ENCODE measurements at places on chromosomes 7 and 10.

- no peak for DNase-seq
Observed at GRCh38 chr7:135964791-135965190, 12.4 kb downstream of the MTPN start.

- DNase-seq: no peak
Observed at GRCh38 chr7:50915621-50916020, 132.9 kb upstream of the GRB10 start.

GRCh38 chr7:21580073-21580521, 37.3 kb downstream of the DNAH11 start:
- DNase-seq: no peak

GRCh38 chr7:120833546-120833945, 24.4 kb downstream of the TSPAN12 start:
- DNase-seq: no peak

GRCh38 chr10:47238331-47239095, 61.5 kb upstream of the GDF10 start:
- no peak for DNase-seq

GRCh38 chr7:123771846-123772245, 23.0 kb upstream of the WASL start:
- DNase-seq: no peak

GRCh38 chr7:89232-90019, 102.9 kb upstream of the FAM20C start:
- DNase-seq: no peak

GRCh38 chr7:33934391-33934790, 29.1 kb downstream of the BMPER start:
- DNase-seq: no peak

- no peak for DNase-seq
Observed at GRCh38 chr10:3874990-3875841, 90.2 kb upstream of the KLF6 start.

DNA sequence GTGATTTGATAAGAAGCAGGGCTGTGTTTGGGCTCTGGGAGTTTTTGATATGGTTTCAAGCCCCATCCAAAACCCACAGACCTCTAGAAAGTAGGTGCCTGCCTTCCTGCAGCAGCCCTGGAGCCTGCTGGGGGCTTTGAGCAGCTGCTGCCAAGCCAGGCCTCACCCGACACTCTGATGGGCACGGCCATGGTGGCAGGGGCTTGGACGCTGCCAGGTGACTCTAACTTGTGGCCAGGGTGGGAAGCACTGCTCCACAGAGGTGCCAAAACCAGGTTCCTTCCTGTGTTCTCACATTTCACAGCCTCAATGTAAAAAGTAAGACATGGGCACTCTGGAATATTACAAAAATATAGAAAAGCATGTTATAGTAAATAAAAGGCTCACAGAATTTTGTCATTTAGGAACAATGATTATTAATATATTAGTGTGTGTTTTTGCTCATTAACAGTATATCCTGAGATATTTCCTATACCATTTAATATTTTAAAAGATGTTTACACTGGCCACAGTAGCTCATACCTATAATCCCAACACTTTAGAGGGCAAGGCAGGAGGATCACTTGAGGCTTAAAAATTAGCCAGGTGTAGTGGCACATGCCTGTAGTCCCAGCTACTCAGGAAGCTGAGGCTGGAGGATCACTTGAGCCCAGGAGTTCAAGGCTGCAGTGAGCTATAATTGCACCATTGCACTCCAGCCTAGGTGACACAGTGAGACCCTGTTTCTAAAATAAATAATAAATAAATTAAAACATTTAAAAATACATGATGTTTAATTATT, 95.1 kb downstream of the EGFR start:
- DNase-seq: no peak

DNA sequence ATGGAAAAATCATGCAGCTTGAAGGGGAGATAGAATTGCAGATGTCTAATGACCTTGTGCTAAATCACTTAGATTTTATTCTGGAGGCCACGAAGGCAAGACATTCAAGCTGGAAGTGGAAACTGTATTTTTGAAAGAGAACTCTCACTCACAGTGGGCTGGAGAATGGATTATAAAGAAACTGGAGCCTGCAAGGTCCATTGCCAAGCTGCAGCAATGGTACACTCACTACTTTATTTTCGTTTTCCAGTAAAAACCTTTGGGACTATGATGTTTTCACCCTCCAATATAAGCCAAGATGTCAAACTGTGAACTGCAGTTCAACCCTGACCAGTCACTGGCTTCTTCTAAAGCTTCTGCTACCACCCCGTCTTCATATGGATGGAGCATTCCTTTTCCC, 62.0 kb downstream of the SKIDA1 start:
- no peak for DNase-seq

- DNase-seq: no peak
Observed at GRCh38 chr7:47580175-47580706, 1.7 kb downstream of the TNS3 start.

- DNase-seq: no peak
Observed at GRCh38 chr7:152341914-152342236, 93.9 kb downstream of the KMT2C start.

DNA sequence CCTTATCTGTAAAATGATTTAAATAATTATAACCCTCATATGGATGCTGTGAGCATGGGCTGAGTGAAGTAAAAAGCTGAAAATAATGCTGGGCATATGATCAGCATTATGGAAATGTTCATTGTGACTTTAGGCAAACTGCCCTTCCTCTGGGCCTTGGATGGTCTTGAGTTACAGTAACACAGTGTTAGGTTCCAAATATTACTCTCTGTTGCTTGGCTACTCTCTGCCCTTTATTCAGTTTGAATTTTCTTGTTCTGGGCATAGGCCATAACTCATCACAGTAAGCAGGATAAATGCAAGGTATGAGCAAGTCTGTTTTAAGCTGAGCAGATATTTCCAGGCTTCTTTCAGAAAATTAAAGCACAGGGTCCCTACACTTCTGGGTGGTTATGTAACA, 868.0 kb downstream of the KCNMA1 start:
- no peak for DNase-seq

- DNase-seq: no peak
Observed at GRCh38 chr10:60869652-60870415, 74.2 kb downstream of the RHOBTB1 start.

DNA sequence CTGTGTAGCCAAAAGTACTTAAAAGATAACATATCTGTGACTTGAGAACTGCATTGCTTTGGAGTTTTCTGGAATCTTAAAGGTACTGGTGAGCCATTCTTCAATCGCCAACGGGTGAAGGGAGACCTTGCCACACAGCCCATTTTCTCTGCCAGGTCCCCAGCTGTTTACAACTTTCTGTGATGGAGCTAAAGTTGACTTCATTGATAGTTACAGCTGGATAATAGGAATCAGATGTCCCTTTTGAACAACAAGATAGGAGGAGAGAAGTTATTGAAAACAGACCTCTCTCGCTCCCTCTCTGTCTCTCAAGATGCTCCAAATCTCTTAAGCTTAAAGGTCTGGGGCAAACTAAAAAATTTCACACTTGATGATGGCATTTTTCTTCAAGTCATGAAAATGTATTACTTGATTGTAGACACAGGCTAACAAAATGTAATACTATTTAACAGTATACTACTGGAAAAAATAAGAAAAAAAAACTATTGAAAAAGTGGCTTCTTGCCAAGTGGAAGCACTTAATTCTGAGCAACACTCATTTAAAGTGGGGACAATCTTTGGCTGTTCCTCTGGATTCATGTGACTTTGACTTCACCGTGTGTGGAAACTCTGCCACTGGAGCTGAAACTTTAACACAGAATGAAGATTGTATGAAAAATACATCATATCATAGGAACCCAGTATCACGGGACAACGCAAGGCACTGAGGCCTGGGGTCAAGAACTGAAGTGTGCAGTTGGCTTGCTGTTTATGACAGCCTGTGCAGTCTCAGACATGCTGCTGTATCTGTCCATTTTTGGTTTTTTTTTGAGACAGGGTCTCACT, 78.4 kb upstream of the AFAP1L2 start:
- DNase-seq: no peak

DNA sequence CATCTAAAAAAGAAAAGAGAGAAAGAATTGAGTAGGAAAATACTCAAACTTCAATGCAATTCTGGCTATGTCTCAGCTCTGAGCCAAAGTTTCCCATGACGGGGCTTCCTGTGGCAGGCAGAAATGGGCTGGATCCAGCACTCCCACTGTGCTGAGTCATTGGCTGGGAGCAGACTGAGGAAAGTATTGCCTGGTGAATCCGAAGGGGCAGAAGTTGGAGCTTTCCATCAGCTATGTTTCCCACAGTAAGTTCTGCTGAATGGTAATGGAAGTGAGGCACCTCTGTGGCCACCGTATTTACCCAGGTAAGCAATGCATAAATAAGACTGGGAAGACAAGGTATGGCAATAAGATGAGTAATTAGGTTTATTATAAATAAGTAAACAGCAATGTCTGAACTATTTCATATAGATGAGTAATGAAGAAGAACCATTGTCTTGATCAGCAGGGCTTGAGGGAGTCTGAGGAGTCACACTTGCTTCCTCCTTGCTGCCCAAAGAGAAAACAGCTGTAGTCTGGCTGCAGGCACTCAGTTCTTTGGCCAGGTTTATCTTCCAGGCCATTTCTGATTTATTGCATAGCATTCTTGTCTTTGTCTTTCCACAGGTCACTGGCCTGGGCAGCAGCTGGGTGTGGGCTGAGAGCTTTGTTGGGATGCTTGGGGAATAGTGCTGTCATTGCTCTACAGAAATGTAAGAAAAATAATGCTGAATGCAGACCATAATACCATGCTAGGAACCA, 255.3 kb downstream of the DNAJB9 start:
- no peak for DNase-seq

GRCh38 chr7:158924956-158925355, 68.6 kb downstream of the DYNC2I1 start:
- no peak for DNase-seq

- no peak for DNase-seq
Observed at GRCh38 chr7:50449501-50449880, 659 bp downstream of the FIGNL1 start.

GRCh38 chr7:102424129-102424551, 9.2 kb upstream of the ORAI2 start:
- DNase-seq: no peak

- no peak for DNase-seq
Observed at GRCh38 chr7:105811189-105811847, 65.1 kb downstream of the ATXN7L1 start.

DNA sequence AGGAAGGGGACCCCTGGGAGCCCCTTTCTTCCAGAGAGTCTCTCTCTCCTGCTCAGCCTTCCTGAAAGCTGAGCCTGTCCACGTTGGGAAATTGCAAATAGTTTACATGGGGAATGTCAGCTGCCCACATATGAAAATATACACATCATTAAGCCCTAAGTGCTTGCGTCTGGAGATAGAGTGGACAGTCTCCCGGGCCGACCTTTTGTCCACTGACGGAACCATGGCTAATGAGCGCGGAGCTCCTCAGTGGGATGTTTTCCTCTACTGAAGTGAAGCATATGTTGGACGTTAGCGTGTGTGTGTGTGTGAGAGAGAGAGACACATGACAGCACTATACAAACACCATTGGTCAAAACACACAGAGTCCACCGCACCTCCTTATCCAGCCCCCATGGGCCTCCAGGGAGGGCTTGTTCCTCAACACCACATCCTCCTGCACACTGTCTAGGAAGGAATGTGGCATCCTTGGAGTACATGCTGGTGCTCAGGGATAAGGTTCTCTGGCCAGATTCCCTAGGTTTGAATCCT, 128.4 kb downstream of the RGS10 start:
- no peak for DNase-seq

DNA sequence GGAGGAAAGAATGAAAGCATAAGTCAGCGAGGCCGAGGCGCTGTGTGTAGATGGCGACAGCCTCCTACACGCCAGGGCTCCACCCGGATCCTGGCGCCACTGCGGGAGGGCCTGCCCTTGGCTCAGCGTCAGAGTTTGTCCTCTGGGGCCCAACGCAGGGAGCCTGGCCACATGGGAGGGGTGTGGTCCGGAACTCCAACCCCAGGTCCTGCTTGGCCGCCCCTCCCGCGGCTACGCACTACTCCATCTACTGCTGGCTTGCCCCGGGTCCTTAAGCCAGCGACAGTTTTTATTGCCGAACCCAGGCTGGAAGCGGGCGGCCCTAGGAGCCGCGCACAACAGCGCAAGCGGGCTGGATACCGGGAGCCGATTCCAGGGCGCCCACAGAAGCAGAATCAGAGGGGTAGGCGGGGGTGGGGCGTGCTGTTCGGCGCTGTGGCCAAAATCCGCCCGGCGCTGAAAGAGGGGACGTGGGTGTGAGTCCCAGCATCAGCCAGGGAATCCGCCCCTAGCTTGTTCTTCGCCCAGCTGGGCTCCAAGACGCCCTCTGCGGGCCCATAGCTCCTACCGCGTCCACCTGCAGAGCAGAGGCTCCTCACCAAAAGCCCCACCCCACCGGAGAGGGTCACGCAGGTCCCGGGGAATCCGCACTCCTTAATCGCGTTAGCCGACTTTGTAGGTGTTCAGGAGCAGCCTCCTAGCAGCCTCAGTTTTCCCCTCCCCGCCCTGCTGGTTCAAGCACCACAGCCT, 4.5 kb downstream of the KAZALD1 start:
- peak; percentile 33 for DNase-seq

DNA sequence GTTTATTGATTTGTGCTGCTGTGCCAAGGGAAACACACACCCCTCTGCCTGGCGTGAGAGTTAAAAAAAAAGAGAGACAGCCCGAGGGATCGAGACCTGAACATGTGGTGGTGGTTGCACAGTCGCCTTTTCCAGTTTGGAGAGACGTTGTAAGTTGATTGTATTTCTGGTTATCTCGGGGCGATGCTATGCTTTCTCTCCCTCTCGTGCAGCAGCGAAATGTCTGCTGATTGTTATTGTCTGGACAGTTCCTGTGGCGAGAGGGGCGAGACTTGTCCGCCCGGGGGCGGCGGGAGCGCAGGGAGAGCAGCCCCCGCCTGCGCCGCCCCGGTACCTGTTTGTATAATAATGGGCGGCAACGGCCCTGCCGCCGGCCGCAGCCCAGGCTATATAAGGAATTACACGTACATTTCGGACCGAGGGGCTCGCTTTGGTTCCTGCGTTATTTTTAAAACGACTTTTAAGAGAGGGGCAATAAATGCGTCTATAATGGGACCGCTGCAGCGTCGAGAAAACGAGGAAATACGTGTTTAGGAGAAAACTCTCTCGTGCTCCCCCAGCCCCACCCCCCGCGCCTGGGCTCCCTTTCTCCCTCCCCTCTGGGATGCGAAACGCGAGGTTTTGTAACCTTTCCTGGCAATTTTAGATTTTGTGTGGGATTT, 1.7 kb downstream of the ZEB1 start:
- DNase-seq: peak; percentile 4

- no peak for DNase-seq
Observed at GRCh38 chr10:73917566-73918305, 6.8 kb downstream of the PLAU start.

DNA sequence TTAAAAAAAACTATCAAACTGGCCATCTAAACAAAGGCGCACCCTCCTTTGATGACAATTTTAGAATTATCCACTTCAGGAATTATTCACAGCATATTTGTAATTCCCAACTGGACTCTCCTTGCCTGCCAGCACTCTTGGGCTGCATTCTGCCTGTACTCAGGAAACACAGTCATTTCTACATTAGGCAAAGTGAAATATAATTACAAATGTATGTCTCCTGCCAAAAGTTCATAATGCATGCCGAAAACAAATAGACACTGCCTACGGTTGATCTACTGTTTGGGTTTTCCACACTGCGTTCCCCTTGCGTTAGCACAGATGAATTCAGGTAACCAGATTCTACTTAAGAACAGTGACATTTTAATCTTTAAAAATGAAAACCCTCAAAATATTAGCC, 1.9 kb downstream of the HGF start:
- DNase-seq: no peak
